ENCODE measurements at places on chromosomes 11 and 22.

DNA sequence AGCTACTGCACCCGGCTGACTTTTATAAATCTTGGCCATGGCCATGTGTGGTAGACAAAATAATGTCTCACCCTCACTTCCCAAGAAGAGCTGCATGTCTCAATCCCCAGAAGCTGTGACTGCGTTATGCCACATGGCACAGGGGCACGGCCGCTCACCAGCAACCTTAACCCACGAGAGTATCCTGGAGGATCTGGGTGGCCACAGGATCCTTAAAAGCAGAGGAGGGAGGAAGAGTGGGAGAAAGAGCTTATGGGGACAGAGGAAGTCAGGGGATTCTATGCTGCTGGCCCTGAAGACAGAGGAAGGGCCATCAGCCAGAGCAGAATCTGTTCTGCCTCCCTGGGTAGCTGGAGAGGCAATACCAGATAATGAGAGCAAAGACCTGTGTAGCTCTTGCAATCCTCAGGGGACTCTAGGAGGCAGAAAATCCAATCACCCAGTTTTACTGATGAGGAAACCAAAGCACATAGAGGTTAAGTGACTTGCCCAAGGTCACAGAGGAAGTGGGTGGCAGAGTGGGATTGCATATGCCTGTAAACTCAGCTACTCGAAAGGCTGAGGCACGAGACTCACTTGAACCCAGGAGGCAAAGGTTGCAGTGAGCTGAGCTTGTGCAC lies 55.3 kb downstream of the CELSR1 start:
- no peak for DNase-seq

DNA sequence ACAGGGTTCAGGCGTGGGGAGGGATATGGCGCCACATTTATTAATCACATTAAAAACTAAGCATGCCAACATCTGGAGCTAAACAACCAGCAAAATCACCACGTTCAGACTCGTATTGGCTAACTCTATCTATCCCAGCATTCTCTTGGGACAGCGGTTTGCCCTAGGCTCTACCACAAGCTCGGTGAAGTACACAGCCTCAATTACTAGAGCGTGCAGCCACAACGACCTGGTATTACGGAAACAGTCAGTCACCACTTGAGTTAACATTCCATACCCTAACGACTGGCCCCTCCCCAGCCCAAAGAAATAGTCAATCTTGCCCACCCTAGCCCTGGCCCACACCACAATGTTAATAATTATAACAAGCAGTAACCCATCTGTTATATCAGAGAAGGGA lies 32.1 kb downstream of the APOL5 start:
- no peak for DNase-seq

DNA sequence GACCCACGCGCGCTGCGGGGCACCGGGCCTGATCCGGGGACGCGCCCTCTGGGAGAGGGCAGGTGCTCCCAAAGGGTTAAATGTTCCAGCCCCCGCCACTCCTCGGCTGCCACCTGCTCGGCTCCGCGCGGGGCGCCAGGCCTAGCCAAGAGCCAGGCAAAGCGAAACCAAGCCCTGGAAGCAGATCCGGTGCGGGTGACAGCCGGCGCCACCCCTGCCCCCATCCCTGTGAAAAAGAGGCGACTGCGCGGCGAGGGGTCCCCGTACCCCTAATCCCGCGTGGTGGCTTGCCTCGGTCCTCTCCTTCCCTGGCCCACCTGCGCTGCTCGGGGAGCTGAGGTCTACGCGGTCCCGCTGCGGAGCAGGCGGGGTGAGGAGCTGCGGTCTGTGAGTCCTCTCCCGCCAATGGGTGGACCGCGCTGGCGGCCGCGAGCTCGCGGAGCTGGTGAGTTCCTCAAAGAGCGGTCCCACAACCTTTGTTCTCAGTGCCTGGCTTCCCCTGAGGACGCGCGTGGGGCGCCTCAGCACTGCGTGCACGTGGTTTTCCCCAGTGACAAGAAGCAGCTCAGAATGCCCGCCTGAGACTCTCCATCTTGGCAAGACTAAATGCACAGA lies at the start of gene ME3:
TSS of gene ME3 (minus strand) at position 610 of the 615 bp plus-strand sequence.
- peak; percentile 55 for DNase-seq

DNA sequence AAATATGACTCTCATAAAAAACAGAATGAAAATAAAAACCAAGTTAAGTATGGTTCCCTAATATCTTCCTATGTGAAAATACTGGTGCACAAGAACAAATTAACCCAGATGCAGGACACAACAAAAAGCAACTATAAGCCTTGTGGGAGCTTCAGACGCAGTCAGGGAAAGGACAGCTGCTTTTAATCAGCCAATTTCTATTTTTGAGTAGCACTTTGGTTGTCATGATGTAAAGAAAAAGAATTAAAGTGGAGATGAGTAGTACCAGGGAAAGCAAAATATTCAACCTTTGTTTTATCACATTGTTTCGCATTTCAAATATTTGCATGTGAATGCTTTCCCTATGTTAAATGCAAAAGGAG lies 339.9 kb downstream of the SOX6 start:
- no peak for DNase-seq

DNA sequence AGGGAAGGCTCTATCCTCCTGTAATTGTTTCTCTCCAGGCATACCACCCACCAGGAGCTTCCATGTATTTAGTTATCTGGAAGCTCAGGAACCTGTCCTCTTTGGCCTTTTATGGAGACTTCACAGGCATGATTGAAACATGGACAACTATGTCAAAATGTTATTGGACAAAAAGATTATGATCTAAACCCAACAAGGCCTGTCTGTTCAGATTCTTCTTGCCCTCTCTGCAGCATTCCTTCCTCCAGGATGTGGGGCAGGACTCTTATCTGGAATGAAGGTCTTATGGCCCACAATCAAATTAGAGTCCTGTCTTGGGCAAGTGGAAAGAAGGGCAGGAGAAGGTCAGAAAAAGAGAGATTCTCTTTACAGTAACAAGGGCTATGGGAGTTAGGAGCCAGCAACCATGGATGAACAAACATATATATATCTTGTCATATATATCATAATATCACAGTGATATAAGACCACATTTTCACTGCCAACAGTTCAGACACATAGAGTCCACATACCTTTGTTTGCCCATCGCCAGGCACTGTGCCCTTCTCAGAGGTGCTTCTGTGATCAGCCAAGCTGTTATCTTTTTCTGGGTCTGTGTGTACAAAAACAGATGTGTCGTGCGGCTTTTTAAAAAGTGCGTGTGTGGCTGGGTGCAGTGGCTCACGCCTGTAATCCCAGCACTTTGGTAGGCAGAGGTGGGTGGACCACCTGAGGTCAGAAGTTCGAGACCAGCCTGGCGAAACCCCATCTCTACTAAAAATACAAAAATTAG lies 42.5 kb upstream of the SUSD2 start:
- no peak for DNase-seq

GRCh38 chr22:45537734-45538181 lies 35.1 kb downstream of the FBLN1 start:
- no peak for DNase-seq

DNA sequence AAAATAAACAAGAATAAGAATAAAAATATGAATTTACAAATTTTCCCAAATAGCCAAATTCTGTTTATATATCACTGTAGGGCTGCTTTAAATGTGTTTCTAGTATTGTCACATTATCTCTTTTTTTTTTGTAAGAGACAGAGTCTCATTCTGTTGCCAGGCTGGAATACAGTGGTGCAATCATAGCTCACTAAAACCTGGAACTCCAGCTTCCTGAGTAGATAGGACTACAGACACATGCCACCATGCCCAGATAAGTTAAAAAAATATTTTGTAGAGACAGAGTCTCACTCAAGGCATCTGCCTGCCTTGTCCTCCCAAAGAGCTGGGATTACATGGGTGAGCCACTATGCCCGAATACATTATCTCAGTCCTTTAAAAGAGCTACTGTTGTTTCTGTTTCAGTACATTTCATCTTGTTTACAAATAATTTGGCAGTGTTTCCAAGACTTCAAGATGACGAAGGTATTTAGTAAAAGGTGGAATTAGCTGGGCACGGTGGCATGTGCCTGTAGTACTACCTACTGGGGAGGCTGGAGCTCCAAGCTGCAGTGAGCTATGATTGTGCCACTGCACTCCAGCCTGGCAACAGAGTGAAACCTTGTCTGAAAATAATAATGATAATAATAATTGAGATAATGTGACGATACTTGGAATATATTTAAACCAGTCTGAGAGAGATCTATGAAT lies 6.0 kb downstream of the FOLH1 start:
- DNase-seq, result no peak

GRCh38 chr11:46671958-46672315 lies 28.5 kb downstream of the ARHGAP1 start:
- DNase-seq, result no peak

- DNase-seq, result no peak
Observed at GRCh38 chr11:83078269-83078668, 6.6 kb upstream of the RAB30 start.

- DNase-seq, result no peak
Observed at GRCh38 chr11:68658661-68659060, 25.7 kb upstream of the GAL start.

Data from HTR-8/SVneo (cell line).